Ammon's horn (tissue), 1 donor: ENCODE measurements at places on chromosomes 2 and 18.

DNA sequence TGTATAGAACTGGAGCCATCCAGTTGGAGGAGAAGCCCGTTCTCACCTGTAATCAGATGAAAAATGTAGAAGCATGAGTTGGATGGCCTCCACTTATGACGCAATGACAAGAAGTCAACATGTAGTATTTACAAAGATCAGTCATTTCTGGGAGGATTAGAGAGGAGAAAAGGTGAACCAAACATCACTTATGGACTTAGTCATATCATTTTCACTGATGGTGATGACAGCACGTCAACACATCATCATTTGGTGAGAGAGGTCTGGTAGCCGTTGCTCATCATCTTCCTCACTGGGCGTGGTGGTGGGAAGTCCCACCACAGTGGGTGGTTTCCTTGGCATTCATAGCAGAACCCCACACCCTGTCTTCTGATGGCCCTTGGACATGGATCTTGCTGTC lies 264.2 kb upstream of the EPAS1 start:
- no peak for DNase-seq

DNA sequence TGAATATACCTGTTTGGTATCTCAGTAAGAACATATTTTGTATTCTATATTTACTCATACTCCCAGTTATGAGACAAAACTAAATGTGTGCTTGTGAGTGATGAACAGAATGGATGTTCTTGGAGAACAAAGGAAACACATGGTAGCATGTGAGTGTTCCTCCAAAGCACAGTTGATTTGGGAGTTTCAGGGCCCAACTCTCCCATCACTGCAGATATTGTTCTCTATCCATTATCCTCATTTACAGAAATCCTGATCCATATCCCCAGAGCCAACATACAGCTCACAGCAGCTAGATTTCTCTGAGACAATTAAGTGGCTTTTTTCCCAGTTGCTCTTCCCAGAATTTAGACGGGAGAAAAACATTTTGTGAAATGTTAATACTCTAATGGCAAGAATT lies 75.6 kb upstream of the MAPRE2 start:
- DNase-seq = peak; percentile 41

GRCh38 chr2:58767828-58768714 lies 526.9 kb upstream of the FANCL start:
- no peak for DNase-seq

DNA sequence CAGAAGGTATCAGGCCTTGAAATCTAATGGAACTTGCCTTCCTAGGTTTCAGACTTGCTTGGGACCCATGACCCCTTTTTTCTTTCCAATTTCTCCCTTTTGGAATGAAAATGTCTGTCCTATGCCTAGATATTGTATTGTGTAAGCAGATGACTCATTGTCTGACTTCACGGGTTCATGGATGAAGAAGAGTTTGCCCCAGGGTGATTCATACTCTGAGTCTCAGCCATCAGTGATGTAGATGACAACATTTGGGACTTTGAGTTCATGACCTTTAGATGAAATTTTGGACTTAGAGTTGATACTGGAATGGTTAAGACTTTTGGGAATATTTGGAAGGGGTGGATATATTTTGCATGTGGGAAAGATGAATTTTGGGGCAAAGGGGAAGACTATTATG lies 11.2 kb upstream of the SCYGR5 start:
- no peak for DNase-seq

- DNase-seq = peak; percentile 72
Measured at GRCh38 chr2:196113061-196113974, 44.7 kb upstream of the DNAH7 start.

DNA sequence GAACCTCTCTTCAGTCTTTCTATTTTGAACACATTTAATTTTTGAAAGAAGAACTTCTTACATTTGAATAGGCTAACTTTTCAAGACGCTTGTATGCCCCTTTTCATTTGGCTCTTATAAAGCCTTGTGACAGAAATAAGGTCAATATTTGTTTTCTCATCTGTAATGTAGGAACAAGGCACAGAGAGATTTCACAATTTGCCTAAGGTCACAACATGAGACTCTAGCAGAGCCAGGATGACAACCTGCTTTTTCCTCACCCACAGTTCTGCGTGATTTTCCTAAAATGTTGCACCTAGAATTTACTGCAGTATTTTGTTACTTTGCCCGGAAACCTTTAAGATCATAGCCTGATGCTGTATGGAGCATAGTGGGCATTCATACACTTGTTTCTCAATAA lies 67.4 kb downstream of the TXNL1 start:
- DNase-seq = no peak

DNA sequence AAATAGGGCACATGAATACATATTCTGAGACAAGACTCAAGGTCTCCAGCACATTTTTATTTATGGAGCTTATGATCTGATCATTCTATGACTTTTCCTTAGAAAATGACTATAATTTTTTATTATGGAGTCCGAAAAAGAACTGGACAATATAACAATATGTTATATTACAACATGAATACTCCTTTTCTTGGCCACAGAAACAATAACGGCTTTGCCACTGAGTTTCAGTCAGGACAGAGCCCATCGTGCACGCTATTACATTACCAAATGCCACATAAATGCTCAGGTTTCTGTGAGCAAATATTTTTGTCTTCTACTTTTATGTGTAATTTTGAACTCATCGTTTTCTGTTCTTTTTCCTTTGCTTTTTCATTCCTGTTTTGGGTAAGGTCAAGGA lies 509.2 kb upstream of the ZEB2 start:
- no peak for DNase-seq

DNA sequence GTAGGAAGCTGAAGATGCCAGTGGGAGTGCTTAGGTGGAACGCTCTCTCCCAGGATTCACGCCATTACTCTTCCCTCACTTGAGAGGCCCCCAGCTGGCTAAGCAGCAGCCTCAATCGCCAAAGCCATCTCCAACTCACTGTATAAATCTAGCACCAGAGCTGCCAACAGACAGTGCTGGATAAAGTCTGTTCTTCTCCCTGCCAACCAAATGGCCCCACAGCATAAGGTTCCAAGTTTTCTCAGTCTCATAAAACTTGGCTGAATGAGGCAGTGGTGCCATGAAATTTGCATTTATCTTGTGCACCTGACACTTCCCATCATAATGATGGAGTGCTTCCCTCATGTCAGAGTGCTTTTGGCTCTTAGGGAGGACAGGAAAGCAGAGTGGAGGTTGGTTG lies 428.2 kb upstream of the ETAA1 start:
- no peak for DNase-seq

DNA sequence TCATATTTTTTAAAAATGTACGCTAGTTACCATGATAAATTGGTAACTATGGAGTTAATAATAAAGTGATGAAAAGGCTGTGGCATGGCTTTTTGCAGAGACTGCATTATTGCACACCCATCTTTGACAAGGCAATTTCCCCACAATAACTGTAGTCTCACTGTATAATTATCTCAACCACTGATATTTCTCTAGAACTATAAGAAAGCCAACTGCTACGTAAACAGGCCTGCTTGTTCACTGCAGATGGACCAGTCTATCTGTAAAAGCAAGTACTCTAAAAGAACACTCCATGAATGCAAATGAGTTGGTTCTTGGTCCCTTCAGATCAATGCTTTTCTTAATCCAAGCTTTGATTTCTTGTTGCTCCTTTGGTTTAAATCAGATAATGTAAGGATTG lies 218.7 kb downstream of the RBM43 start:
- no peak for DNase-seq

DNA sequence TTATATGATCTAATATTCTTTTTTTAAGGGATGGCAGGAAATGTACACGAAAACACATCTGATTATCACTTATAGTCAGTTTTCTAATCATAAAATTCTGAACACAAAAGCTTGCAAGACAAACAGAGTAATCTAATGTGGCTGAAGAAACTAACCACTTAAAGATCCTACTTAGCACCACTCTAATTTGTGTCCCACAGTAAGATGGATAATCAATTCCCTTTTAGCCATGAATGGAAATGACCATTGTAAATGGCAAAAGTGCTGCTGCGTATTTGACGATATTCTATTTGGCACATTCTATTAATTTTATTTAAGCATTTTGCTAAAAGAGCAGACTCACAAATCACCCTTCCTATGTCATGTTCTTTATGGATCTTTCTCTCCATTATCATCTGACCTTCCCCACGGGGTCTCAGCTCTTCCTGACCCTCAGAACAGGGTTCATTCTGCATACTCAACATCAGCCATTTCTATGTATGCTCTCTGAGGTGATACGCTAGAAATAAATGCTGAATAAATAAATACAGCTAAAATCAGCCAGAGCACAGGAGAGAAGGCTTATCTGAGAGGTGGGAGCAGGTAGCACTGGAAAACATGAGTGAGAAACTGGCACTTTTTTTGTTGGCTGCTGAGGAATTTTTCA lies 295.8 kb downstream of the AFF3 start:
- no peak for DNase-seq

DNA sequence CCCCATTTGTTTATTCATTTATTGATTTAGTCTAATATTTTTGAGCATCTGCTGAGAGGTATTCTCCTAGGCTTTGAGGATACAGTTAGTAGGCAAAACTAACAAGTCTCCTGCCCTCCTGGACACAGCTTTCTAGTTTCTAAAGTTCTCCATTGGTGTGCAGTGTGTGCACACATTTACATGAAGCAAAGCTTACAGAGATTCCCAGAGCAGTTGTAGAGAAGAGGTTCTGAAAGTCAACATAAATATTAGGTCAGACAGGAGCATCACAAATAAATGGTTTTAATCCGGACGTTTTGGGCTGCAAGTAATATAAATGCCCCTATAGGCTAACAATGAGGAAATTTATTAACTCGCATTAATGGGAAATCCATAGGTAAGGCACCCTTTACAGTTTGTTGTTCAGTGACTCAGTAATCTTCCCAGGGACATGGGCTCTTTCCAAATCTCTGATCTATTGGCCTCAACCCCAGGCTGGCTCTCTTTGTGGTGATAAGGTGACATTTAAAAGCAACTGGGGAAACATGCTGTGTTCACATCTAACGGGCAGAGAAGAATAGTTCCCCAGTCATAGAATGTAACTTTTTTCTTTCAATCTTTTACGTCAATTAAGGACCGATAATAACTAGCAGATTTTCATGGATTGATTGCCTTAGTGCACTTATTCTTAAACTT lies 407.2 kb downstream of the PTPRM start:
- no peak for DNase-seq

- DNase-seq = no peak
Measured at GRCh38 chr18:62717925-62718800, 2.8 kb downstream of the PHLPP1 start.

- no peak for DNase-seq
Measured at GRCh38 chr2:184174493-184175104, 423.7 kb upstream of the ZNF804A start.

DNA sequence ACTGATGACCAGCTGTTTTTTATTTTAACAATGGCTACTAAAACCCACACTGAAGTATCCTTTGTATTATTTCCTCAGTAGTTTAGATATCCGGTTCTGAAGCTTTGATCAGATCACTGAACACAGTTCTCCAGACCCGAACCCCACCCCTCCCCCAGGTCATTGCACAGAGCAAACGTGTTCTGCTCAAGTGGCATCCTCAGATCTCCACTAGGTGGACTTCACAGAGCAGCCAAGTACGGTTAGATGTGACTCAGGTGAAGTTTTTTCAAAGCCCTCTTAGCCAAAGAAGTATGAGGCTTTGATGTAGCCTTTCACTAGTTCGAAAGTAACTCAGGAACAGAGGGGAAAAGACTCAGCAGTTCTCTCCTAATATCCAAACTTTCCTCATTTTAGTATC lies 142.7 kb upstream of the NRP2 start:
- no peak for DNase-seq

DNA sequence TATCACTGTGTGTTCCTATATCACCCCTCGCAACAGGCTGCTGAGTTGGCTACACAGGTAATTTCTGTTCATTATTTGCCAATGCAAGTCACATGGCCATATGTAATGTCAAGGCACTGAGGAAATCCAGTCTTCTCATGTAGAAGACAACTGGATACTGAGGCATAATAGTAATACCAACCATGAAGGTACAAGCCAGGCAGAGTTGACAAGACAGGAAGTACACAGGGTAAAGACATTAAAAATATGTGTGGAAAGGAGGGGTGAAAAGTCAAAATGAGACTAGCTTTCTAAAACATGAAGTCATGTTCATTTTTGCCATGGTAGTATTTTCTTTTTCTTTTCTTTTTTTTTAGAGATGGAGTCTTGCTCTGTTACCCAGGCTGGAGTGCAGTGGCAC lies 17.5 kb upstream of the RNF138 start:
- DNase-seq = no peak

- DNase-seq = no peak
Measured at GRCh38 chr2:180196419-180196977, 189.4 kb upstream of the CWC22 start.

DNA sequence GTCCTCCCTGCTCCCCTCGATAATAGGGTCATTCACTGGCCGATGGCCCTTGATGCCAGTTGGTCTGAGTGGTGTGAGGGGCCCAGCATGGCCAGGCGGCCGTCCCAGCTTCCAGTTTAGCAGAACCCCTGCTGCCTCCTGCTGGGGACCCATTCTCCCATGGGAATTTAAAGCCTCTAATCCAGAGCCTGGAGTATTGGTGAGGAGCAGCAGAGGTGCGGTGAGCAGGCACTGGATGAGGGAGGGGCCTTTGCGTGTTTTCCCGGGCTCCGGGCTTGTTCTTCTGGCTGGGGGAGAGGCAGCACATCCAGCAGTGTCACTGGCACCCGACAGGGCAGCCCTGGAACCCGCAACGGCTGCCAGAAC lies 17.4 kb downstream of the KCNIP3 start:
- no peak for DNase-seq

DNA sequence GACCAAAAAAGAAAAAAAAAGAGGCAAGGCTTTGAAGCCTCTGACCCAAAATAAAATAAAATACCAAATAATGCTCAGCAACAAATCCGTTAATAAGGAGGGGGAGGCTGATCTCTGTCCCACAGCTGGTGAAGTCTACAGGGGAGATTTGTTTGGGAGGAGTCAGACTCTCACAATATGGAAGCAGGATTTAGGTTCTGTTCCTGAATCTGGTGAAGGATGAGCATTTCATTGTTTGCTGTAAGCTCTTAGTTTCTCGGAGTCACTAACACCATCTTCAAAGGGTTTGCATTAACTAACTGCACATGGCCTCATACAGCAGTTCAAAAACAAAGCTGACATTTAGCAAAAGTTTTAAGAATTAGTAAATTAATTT lies 339.4 kb upstream of the TNP1 start:
- no peak for DNase-seq

- DNase-seq = no peak
Measured at GRCh38 chr18:54961016-54961423, 1.8 kb upstream of the CCDC68 start.
